SIG-M5 (cell line): ENCODE measurements at places on chromosomes 3 and 15.

GRCh38 chr15:63069616-63070090, 27.1 kb downstream of the TPM1 start:
- no peak for DNase-seq

DNA sequence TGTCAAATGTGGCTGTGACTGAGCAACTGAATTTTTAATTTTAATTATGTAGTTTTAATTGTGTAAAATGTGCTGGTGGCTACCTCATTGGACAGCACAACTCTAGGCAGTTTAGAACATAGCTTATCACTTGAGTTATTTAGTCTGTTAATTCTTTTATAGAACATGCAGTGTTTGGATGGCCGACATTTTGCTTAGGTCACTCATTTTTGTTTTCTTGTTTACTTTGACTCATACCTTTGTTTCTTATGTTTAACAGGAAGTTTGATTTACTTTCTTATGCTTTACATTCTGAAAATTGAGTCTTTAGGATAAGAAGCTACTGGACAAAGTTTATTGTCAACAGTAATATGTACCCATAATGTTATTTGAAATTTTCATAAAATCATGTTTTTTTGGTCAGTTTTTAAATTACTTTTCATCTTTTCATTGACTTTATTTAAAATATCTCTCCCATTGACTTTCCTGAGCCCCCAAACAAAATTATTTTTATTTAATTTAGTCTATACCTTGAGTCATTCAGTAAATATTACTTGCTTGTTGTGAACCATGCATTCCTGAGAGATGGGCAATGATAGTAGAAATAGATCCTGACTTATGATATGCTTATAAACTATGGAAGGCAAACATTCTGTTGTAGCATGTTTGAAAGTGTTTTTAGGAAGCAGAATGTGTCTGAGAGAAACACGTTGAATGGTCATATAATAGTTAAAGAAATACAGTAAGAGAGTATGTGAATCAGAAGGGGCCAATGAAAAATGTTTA, 60.6 kb downstream of the TCF12 start:
- DNase-seq: no peak

DNA sequence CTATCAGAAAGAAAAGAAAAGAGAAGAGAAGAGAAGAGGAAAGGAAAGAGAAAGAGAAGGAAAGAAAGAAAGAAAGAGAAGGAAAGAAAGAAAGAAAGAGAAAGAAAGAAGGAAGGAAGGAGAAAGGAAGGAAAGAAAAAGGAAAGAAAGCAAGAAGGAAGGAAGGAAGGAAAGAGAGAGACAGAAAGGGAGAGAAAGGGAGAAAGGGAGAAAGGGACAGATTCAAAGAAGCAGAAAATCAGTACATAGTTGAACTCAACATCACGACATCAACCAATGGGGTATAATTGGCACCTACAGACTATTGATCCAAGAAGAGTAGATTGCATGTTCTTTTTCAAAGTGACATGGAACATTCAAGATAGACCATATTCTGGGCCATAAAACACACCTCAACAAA, 45.2 kb downstream of the HOMER2 start:
- DNase-seq: no peak

GRCh38 chr3:172106989-172107388, 67.6 kb downstream of the FNDC3B start:
- DNase-seq: peak; percentile 90

- DNase-seq: no peak
These were observed 13.4 kb downstream of the ITPR1 start for GRCh38 chr3:4506559-4507023.
